Spinal cord (tissue), 10 donors: ENCODE measurements at places on chromosomes 7 and 10.

GRCh38 chr7:99618726-99619125, 2.0 kb downstream of the ZSCAN25 start:
- no peak for DNase-seq

- DNase-seq = no peak
Measured at GRCh38 chr7:48108959-48109847, 20.1 kb downstream of the UPP1 start.

DNA sequence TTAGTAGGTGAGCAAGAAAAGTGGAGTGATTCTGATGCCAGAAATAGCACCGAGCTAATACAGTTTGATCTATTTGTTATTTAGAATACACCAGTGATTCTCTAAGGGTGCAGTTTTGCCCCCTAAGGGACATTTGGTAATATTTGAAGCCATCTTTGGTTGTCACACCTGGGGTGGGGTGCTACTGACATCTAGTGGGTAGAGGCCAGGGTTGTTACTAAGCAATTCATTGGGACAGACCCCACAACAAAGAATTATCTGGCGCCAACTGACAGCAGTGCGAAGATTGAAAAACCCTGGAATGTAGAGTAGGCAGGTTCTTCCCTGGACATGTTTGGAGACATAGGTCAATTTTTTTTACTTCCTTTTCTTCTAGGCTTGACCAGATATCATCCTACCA, 14.6 kb downstream of the PALS2 start:
- DNase-seq = no peak

- no peak for DNase-seq
Measured at GRCh38 chr7:32515890-32516550, 20.7 kb downstream of the AVL9 start.

- DNase-seq = no peak
Measured at GRCh38 chr10:29689001-29689400, 54.2 kb upstream of the SVIL start.

GRCh38 chr10:123808906-123809305, 82.7 kb downstream of the CPXM2 start:
- no peak for DNase-seq

DNA sequence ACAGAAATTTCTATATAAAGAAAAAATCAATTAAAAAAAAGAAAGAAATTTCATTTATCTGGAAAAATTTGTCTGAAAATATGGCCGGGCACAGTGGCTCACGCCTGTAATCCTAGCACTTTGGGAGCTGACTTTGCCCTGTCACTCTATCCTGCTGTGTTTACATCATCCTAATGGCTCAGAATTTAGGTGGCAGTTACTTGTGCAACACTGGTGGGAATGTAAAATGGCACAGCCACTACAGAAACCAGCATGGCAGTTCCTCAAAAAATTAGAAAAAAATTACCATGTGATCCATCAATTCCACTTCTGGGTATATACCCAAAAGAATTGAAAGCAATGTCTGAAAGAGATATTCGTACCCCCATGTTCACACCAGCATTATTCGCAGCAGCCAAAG, 405.2 kb upstream of the AUTS2 start:
- no peak for DNase-seq

DNA sequence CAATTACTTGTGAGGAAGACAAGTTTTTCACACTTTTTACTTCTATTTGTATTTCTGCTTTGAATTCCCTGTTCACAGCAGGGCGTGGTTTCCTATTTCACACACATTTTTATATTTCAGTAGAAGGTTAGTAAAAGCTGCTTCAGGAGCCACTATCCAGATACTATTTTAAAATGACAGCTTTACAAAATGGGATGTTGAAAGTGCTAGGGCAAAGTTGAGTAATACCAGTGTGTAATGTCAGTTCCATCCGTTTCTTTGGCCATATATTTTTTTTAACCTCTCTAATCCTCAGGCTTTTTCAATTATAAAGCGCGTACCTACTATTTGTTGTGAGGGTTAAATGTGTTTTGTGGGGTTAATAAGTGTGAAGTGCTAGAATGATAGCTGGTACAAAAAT, 276.6 kb downstream of the GPR158 start:
- no peak for DNase-seq

GRCh38 chr7:128725531-128725930, 13.6 kb upstream of the CALU start:
- no peak for DNase-seq

DNA sequence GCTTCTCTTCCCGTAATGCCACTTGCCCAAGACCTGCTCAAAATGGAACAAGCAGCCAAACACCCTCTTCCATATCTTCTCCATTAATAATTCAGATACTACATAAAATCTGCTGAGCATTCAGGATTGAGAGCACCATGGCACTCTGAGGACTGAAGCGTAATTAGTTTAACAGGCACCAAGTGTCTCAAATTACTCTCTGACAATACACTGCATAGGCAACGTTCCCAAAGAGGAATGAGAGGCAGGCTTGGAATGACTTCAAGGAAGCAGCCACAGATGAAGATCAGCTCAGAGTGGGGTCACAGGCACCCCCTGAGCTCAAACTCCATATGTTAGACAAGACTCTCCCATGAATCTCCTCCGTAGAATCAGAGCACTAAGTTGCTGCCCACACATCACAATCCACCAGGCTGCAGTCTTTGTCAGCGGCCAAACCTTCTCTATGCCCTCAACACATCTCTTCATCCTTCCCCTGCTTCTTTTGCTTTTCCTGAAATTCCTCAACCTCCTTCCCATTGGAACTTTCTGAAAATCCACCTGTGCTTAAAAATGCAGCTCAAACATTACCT, 4.7 kb upstream of the ABLIM1 start:
- DNase-seq = no peak

GRCh38 chr10:22476601-22477321, 131.5 kb downstream of the SPAG6 start:
- DNase-seq = no peak

GRCh38 chr7:26379711-26380110, 88.0 kb downstream of the SNX10 start:
- no peak for DNase-seq

- no peak for DNase-seq
Measured at GRCh38 chr7:36564489-36564888, 159.8 kb downstream of the AOAH start.

- DNase-seq = no peak
Measured at GRCh38 chr7:12730523-12730922, 43.1 kb downstream of the ARL4A start.

GRCh38 chr10:11256896-11257295, 239.2 kb downstream of the CELF2 start:
- DNase-seq = no peak

- no peak for DNase-seq
Measured at GRCh38 chr10:98469001-98469931, 22.5 kb upstream of the HPS1 start.

DNA sequence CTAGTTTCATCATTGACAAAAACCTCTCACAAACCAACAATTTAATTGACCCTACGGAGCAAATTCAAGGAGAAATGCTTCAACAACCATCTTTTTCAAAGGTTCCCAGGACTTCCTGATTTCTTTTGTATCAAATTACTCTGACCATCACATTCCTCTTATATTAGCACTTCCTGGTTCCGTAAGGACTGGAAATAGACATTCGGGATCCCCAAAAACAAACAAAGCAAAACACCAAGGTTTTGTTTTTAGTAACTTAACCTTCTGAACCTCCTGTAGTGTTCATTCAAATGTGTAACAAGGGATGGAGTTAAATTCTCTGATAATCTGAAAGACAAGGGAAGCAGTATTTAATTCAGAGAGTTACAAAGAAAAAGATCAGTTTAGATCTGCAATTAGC, 387.6 kb upstream of the NRP1 start:
- no peak for DNase-seq

- no peak for DNase-seq
Measured at GRCh38 chr10:101894742-101895141, 51.1 kb upstream of the KCNIP2 start.

GRCh38 chr10:45104674-45105073, 104.0 kb downstream of the ZNF22 start:
- no peak for DNase-seq

DNA sequence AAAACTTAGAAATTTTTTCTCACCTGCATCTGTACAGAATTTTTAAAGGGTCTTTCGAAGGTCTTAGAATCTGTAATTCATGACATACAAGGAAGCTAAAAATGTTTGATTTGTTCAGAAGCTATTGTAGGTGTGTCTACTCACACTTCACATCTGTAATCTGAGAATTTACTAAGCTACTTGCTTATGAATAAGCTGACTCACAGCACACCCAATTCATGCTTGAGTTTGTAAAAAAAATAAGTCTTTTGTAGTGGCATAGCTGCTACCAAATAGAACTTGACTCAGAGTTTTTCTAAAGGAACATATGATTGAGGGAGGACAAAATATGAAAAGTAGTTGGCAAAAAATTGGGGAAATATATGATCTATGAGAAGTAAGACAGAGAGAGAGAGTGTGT, 12.7 kb upstream of the AGR2 start:
- no peak for DNase-seq

DNA sequence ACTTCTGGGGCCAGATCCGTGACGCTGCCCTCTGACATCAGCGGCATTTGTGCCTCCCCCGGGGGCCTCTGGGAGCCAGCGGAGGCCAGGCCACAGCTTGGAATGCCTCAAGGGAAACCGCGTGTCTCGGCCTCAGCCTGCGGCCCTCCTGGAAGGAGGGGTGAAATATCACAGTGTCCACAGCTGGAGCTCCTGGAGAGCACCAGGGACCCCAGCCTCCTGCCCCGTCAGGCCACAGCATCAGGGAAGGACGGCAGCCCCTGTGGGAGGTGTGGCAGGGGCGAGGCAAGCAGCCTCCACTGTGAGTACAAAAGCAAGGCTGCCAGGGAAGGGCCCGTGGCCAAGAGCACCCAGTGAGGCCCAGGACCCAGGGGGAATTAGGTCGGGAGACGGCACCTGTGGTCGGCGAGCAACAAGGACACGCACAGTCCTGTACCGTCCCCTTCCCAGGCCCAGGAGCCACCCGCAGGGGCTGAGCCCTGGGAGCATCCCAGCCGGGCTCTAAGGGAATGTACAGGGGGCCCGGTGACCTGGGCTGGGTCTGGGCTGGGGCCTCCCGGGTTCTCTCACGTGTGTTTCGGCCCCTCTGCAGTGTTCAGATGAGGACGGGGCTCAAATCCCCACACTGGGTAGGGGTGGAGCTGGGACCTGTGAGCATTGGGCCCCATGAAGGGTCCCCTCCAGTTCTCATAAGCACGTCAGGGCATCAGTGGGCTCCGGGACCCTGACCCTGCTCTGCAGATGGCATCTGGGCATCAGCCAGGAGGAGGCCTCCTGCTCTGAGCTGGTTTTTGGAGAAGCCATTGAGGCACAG, 18.7 kb upstream of the KNDC1 start:
- DNase-seq = no peak

DNA sequence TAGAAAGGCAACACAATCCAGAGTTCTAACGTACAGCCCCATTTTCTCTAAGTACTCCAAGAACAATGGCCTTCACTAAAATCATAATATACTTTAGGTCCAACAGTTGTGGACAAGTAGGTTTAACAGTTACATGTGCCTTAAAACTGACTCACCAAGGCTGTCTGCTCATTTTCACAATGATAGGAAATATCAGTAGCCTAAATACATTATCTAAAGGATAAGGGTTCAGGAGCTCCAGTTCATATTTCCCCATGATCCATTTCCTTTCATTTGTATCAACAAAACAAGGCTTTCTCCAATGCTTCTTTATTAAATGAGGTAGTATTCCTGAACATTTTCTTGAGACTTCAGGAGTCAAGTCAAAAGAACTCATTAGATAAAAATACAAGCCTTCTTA, 164.0 kb downstream of the SLC25A13 start:
- DNase-seq = no peak

DNA sequence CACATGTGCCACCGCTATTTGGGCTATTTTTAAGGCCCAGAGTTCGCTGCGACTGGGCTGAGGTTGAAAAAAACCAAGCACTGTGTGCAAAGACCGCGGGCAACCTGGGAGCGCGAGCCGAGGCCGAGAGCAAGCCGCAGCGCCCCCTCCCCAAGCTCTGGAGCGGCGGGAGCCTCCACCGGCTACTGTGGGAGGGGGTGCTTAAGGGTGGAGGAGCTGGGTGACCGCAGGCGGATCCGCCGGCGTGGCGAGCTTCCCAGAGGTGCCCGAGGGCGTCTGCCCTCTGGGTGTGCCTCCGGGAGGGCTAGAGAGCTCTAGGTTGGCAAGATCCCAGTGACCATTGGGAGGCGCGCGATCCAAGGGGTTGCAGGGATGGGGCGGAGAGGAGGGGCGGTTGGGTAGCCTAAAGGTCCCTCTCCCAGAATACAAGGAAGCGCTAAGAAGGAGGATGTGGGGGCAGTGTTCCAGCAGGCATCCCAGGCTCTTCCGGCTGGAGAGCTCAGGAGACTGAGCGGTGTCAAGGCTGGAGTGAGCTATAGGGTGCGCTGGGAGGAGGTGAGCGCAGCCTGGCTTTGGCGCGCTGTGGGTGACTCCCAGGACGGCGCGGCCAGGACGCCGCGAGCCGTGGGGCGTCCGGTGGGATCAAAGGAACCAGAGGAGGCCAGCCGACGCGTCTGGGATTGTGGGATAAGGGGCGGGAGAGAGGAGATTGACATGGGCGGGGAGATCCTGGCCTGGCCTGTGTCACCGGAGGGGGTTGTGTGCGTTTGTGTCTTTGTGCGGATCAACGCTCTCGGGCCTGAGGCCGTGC, 8.0 kb downstream of the DLX5 start:
- DNase-seq = no peak

GRCh38 chr10:75904499-75905283, 473.3 kb downstream of the LRMDA start:
- peak; percentile 49 for DNase-seq

- DNase-seq = no peak
Measured at GRCh38 chr7:129865093-129865924, 87.5 kb downstream of the UBE2H start.

GRCh38 chr10:95425592-95426465, 135.0 kb upstream of the PDLIM1 start:
- DNase-seq = no peak

DNA sequence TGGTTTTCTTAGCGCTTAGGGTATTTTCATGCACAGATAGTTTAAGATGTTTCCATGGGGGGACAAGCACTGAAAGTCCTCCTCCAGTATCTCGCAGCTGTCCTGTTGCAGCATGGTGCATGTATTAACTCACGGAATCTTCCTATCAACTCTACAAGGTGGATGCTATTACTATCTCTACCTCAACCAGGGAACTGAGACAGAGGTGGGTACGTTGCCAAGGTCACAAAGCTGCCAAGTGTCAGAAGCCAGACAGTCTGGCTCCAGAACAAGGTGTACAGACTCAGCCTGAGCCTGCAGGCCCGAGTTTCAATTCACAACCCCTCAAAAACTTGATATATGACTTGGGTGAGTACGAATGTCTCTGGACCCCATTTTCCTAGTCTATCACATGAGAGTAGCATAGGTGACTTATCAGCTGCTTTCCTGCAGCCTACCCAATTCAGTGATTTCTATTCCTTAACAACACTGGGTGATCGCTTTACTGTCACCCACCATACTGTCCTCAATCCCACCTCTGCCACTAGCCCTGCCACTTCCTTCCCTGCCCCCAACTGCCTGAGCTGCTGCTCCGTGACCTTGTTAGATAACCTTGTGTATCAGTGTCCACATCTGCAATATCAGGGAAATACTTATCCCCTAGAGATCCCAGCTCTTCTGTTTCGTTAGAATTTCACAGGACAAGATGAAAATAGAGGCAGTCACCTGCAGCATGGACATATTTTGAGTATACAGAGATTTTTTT, 92.1 kb downstream of the ABCC2 start:
- DNase-seq = no peak

- no peak for DNase-seq
Measured at GRCh38 chr7:93218997-93219827, 7.1 kb downstream of the HEPACAM2 start.
